ENCODE measurements at places on chromosomes 11 and 22.

- no peak for DNase-seq
Observed at GRCh38 chr22:23655891-23656475, 23.9 kb upstream of the DRICH1 start.

GRCh38 chr11:92886243-92886905, 83.1 kb upstream of the MTNR1B start:
- DNase-seq, result no peak

GRCh38 chr11:89625171-89625570, 84.9 kb upstream of the TRIM77 start:
- DNase-seq, result no peak

- no peak for DNase-seq
Observed at GRCh38 chr11:5038341-5038740, 8.0 kb upstream of the OR52J3 start.

DNA sequence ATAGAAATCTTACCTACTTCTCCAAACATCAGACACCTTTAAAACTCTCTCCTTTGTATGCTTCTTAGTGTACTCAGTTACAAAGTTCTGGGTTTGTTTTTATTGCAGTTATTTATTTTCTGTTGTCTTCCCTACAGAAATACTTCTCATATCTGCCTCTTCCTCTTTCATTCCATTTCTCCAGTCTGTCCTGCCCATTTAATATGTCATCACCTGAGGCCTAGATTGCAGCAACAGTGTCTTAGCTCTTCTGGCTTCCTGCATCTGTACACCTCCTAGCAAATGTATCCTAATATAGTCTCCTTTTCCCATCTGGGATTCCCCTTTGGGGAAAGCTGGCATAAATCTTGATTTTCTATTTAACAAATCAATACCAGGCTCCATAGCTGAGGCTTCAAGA, 34.9 kb upstream of the PCF11 start:
- no peak for DNase-seq
